ENCODE measurements at places on chromosomes 11 and 22.

- no peak for DNase-seq
Measured at GRCh38 chr11:68956547-68957254, 24.1 kb downstream of the MRGPRD start.

- DNase-seq, result no peak
Measured at GRCh38 chr22:44823806-44824205, 71.4 kb downstream of the ARHGAP8 start.

DNA sequence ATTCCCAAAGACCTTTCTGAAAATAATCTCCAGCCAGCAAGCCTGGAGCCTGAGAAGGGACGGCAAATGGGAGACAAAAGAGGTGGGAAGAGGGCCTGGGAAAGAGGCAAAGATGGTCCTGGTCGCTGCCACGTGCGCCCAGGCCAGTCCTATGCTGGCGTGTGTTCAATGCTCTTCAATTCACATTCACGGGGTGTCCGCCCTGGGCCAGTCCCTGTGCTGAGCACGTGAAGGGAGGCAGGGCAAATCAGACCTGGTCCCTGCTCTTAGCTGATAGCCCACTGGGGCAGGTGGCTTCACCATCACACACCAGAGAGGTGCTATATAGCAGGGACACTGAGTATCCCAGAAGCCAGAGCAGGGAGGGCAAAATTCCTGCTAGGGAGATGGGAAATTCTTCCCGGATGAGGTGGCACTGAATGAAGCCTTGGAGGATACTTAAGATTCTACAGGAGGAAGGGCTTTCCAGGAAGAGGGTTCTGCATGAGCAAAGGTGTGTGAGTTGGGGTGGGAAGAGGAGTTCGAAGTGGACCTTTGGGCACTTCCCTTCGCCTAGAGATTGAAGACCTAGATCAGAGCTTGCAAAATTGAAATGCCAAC is 148.2 kb downstream of the CHST1 start:
- no peak for DNase-seq

DNA sequence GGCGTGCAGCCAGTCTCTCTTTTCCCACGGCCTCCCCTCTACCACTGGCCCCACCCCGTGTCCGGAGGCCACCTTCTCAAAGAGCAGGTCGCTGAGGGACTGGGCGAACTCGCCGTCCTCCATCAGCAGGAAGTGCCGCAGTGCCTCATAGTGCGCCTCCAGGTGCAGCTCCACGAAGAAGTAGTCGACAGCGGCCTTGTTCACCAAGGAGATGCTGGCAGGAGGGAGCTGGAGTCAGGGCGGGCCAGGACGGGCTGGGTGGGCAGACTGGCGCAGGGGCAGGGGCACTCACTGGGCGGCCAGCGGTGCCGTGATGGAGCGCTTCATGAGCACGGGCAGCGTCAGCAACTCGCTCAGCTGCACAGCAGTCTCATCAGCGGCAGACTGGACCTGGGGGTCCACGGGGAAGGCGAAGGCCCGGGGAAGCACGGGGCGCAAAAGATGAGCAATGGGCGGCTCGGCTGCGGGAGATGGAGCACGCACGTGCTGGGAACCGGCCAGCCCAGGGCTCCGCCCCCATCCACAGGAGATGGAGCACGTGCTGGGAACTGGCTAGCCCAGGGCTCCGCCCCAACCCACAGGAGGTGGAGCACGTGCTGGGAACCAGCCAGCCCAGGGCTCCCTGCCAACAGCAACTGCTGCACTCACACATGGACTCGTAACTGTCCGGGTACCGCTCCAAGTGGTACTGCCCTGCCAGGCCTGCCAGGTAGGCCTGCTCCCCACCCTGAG is 18.4 kb downstream of the SELENOO start:
- no peak for DNase-seq

- no peak for DNase-seq
Measured at GRCh38 chr11:46290598-46291309, 13.3 kb downstream of the CREB3L1 start.

- no peak for DNase-seq
Measured at GRCh38 chr11:39374963-39375698, 2084.3 kb downstream of the LRRC4C start.

DNA sequence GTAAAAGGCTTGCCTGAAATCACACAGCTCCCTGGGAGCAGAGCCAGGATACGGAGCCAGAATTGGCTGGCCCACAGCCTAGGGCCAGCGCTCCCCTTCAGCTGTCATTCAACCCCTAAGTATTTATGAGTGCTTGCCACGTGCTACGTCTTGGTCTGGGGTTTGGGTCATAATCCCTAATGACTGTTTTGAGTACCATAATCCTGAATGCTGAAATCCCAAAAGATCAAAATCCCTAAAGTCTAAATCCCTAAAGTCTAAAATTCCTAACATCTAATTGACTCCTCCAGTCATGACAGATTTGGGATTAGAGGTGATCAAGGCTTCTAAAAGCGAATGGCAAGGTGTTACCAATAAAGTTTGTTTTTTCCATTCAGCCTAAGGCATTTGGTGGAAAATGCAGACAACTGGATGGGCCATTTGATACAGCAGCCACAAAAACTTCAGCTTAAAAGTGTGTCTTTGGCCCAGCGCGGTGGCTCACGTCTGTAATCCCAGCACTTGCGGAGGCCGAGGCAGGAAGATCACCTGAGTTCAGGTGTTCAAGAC is 59.8 kb upstream of the PRR5 start:
- DNase-seq, result no peak

DNA sequence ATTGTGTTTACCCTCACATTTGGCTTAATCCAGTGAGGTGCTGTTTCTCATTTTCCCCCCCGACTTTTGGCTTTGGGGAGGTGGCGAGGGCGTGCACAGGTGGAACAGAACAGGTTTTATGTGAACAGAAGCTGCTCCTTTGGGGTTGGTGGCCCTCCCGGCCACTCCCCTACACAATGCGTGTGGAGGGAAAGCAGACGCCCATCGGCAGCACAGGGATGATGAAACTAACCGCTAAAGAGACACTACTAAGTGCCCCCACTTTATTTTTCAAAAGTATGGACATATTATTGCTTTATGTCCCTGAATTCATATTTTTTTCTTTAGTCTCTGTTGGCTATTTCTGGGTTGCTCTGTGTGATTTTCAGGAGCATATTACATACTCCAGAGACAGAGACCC is 160.9 kb downstream of the ENTHD1 start:
- no peak for DNase-seq
